ENCODE measurements at places on chromosomes 3 and 15. TPM values are rescaled to one million over a fixed set of nuclear protein-coding genes. Genes with fewer than 3 reads are reported as not detected.

SLC51B gene
- polyA plus RNA-seq = not detected

ADAMTSL3 gene
- polyA plus RNA-seq = not detected

SAMD7 gene
- not detected for polyA plus RNA-seq

STRIT1 gene
- polyA plus RNA-seq = not detected

MINAR1 gene
- polyA plus RNA-seq = 0.16 TPM

GOLGA6L7 gene
- not detected for polyA plus RNA-seq

GOLGA8M gene
- 0.28 TPM for polyA plus RNA-seq

GOLGA6B gene
- polyA plus RNA-seq = not detected

CEP97 gene
- polyA plus RNA-seq = 2.2 TPM

FSIP1 gene
- 0.07 TPM for polyA plus RNA-seq
